ENCODE measurements at places on chromosomes 2 and 18. TPM values are rescaled to one million over a fixed set of nuclear protein-coding genes. Genes with fewer than 3 reads are reported as not detected.

Gene ABCB11
- polyA plus RNA-seq: 0.13 TPM

Gene ORC4
- 111 TPM for polyA plus RNA-seq

Gene BMP10
- not detected for polyA plus RNA-seq

Gene HAAO
- 49.5 TPM for polyA plus RNA-seq

Gene KRTCAP3
- polyA plus RNA-seq: 7.4 TPM

Gene KCNG3
- 1.1 TPM for polyA plus RNA-seq

Gene UCN
- polyA plus RNA-seq: 0.59 TPM

Gene PTMA
- 2,418 TPM for polyA plus RNA-seq

Gene ZCCHC2
- polyA plus RNA-seq: 17.8 TPM

Gene CXCR1
- polyA plus RNA-seq: 0.07 TPM

Gene ICOS
- polyA plus RNA-seq: not detected

DNA sequence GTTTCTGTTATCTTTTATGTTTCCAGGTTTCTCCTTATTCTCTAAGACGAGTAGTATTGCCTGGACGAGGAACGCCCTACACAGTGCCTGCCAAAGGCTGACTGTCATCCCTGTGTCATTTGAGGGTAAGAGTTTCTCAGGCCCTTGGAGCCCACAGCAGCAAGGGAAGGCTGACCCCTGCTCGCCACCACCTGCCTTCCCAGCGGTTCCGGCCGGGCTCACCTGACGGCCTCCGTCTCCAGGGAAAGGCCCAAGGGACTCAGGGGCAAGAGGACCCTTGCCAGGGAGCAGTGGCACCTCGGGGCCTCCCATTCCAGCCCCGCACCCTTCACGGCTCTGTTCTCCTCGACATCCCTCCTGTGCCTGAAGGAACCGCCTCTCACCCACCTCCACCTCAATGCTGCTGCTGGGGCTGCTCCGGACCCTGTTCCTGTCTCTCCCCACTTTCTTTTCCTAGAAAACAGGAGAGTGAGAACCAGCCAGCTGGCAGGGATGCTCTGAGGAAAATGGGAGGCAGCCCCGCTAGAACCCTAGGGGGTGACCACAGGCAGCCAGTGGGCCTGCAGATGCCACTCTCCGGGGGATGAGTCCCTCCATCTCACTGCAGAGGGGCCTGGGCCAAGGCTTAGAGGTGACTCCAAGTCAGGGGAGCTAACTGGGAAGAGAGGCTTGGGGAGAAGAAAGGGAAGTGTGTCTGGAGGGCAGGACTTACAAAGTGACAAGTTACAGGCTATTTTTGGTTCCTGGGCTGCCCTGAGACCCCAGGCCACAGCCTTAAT, 1.9 kb downstream of the LIMS2 start:
- DNase-seq: no peak

DNA sequence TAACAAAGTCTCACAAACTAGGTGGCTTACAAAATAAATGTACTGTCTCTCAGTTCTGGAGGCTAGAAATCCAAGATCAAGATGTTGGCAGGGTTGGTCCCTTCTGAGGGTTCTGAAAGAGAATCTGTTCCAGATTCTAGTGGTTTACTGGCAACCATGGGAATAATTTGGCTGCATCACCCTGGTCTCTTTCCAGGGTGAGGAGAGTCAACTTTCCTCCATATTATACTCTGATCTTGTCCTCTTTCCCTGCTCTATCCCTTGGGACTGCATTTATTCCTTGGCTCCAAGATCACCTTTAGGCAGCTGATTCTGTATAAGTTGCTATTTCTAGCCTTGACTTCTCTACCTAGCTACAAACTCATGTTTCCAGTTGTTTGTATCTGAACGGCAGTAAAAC, 35.2 kb downstream of the SLC40A1 start:
- no peak for DNase-seq

DNA sequence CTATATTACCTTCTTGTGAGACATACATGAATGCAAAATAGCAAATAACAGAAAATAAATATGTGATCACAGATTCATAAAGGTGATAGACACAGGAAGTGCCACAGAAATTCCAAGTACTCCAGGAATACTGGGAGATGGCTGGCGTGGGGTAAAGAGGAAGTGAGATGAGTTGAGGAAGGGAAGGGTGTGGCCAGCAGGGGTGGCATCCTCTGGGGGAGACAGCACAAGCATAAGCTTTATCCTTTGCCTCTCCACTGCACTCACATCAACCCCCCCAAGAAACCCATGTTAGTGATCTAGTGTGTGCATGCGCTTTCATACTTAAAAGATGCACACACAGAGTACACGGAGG, 94.8 kb upstream of the B3GNT7 start:
- DNase-seq: no peak

DNA sequence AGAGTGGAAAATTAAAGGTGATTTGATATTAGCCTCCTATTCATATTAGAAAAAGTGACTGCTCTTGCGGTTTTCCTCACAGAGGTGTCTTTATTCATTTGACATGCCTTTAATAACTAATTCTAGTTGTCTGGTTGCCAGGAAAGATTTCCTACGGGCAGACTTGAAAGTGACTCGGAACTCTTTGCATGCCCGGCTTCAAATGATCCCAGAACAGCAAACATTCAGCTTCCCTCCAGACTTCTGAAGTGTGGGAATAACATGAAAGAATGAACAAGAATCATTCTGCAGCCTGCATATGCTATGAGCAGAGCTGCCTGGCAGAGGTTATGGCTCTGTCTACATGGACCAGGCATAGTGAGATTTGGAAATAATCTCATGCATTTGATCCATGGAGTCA, 89.6 kb upstream of the PKDCC start:
- DNase-seq: no peak

GRCh38 chr2:150812066-150812465, 324.6 kb upstream of the RND3 start:
- DNase-seq: no peak

- DNase-seq: no peak
Measured at GRCh38 chr18:5979971-5980457, 84.7 kb upstream of the TMEM200C start.

GRCh38 chr2:54606393-54606958, 117.0 kb upstream of the EML6 start:
- no peak for DNase-seq

GRCh38 chr2:95292623-95293260, 4.4 kb upstream of the KCNIP3 start:
- no peak for DNase-seq

GRCh38 chr2:112749755-112750559, 14.5 kb downstream of the CKAP2L start:
- DNase-seq: no peak

GRCh38 chr18:36942264-36942663, 113.3 kb downstream of the KIAA1328 start:
- DNase-seq: no peak

DNA sequence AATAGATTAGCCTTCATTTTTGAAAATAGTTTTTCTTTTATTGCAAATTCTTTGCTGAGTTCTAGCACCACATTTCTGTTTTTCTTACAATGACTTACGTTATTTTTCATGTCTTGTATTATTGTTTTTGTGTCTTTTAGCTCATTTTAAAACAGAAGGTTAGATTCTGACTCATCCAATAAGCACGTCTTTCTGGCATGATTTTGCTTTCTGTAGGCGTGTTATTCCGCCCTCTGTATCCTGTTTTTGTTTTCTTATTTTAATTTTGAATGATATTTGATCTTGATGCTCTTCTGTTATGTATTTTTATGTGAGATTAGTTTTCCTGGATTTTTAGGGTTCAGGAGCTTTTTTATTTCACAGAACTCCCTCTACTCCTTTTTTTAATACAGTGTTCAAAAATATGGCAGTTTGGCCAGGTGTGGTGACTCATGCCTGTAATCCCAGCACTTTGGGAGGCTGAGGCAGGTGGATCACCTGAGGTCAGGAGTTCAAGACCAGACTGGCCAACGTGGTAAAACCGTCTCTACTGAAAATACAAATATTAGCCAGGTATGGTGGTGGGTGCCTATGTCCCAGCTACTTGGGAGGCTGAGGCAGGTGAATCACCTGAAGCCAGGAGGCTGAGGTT, 145.0 kb downstream of the CLIP4 start:
- no peak for DNase-seq

- no peak for DNase-seq
Measured at GRCh38 chr2:88597168-88597567, 30.1 kb downstream of the EIF2AK3 start.

DNA sequence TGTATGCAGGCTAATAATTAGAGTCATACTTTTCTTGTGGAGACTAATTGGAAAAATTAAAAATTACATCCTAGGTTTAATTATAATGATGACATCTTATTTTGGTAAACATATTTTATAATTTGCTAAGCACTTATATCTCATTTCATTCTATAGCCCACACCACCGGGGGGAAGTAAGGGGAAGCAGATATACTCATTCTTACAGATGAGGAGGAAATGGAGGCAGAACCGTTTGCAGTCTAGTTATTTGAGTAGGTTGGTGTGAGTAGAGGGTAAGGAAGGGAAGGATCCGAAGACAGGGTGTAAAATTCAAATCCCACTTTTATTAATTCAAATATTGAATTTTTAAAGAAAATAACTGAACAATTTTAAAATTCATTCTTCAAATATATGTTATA, 3.7 kb downstream of the ITGAV start:
- no peak for DNase-seq

GRCh38 chr2:233350708-233351107, 3.6 kb upstream of the DGKD start:
- DNase-seq: no peak

- DNase-seq: no peak
Measured at GRCh38 chr2:191478799-191479679, 198.9 kb upstream of the NABP1 start.

- DNase-seq: no peak
Measured at GRCh38 chr2:98948956-98949739, 13.1 kb upstream of the CRACDL start.

- no peak for DNase-seq
Measured at GRCh38 chr2:157192445-157193423, 64.8 kb upstream of the GALNT5 start.

DNA sequence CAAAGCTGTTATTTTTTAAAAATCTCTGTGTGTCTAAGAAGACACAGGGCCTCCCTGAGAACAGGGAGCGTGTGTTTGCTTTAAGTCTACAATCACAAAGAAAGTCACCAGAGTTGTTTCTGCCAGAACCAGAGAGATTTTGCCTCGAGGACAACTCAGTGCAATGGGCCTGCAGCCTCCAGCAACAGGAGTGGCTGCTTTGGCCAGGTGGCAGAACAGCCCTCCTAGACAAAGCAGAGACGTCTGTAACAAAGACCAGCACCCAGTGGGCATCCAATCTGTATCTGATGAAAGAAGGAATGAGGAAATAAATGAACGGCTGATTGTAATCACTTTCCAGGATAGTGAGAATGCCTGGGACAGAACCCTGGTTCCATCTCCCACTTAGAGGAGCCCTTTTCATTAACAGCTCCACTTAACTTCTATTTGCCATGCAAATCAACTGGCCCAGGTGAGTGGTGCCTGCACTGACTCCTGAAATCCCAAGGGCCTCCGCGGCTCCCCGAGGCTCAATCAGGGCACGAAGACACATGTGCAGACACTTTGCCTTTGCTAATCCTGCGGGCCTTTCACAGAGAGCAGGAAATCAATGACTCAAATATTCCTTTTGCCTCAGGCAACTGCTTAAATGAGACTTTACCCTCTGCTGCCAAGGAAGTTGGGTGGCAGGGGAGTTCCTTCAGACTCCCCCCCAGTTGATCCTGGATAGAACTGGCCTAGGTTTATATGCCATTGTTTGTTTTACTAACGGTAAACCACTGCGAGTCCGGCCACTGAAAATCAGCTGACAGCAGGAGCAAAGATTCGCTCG, 146.5 kb downstream of the CABLES1 start:
- DNase-seq: no peak

DNA sequence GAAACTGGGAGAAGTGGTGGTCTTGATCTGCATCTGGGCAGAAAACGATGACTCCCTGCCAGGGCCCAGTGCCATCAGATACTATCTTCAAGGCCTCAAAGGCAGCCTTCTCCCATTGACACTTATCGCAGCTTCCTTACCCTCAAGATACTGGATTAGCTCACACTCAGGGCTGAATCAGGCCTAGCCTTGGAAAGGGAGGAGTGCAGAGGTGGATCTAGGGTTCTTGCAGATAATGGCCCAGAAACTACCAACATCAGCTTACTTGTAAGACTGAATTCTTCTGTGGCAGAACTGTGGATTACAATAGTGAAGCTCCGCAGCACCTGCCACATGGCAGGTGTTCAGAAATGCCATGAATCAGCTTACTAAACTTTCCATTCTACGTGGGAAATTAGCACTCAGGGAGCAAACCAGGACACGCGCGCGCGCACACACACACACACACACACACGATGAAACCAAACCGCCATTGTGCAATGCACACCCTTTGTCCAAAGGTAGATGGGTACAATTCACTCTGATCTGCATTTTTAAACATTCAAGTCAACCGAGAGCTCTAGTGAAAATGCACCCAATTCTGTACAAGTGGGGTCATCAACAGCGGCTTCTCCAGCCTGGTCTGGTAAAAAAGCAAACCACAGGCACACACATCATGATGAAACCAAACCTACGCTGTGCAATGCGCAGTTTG, 26.3 kb upstream of the TMEM182 start:
- DNase-seq: no peak

GRCh38 chr2:108591163-108591562, 56.9 kb downstream of the LIMS1 start:
- no peak for DNase-seq

GRCh38 chr2:15893689-15894480, 46.5 kb upstream of the MYCN start:
- DNase-seq: no peak

- no peak for DNase-seq
Measured at GRCh38 chr2:165801176-165801575, 7.1 kb upstream of the GALNT3 start.

DNA sequence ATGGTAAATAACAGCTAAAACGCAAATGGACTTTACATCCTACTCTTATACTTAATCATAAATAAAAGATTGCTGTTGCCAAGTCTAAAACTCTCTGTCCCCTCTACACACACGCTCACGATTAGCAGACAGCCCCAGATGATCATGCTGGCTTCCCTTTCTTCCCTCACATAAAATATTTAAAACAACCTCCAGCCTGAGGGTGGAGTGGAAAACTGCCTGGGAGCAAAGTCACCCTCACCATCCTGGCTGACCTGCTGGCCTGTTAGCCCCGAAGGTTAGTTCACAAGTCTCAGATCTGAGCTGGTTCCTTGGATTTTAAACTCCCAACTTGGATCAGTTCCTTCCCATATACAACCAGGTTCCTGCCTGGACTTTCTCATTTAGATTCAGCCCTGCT, 288.2 kb downstream of the NBAS start:
- no peak for DNase-seq

GRCh38 chr2:237603718-237604362, 13.3 kb upstream of the RAB17 start:
- DNase-seq: no peak

- DNase-seq: no peak
Measured at GRCh38 chr2:136331226-136331625, 213.3 kb upstream of the CXCR4 start.

DNA sequence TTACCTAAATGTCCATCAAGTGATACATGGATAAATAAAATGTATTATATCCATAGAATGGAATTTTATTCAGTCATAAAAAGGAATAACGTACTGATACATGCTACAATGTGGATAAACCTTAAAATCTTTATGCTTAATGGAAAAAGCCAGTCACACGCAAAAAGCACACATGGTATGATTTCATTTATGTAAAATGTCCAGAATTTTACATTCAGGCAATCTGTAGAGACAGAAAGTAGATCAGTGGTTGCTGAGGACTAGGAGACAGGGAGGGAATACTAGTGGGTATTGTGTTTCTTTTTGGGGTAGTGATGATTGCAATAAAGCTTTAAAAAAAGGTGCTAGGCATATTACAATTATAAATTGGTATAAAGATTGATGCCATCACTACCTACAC, 30.7 kb upstream of the CD302 start:
- DNase-seq: no peak

GRCh38 chr2:26970928-26971627, 641 bp downstream of the MAPRE3 start:
- DNase-seq: no peak

Measured in left renal cortex interstitium (tissue), 4 donors.